CD4-positive, alpha-beta T cell (primary cell): ENCODE measurements at places on chromosomes 6 and 20. TPM values are rescaled to one million over a fixed set of nuclear protein-coding genes. Genes with fewer than 3 reads are reported as not detected.

DNA sequence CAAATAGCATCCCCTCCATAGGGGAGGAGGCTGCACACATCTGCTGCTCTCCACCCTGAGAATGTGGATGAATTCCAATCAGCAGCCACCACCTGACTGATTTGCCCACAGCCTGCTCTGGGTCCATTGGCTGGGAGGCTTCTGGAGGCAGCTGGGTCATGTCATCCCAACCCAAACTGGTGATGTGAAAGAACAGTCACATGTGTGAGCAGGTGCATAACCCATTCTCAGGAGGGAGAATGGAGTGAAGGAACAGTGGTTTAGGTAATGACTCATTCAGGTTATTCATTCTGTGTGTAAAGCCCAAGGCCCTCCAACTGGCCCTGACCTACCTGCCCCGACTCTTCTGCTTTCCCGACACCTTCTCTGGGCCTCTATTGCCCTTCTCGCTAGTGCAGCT is 90.9 kb upstream of the GCM1 start:
- H3K36me3 ChIP-seq, result no peaks in the 10 kb centered on the region
- DNase-seq, result no peak
- H3K27me3 ChIP-seq, result no peaks in the 10 kb centered on the region
- H3K4me3 ChIP-seq, result no peak overlapping the region
- H3K4me1 ChIP-seq, result peaks cover 16% of the 10 kb centered on the region

TUBB2B gene
- total RNA-seq, result not detected

- no peaks in the 10 kb centered on the region for H3K36me3 ChIP-seq
- H3K4me1 ChIP-seq, result no peaks in the 10 kb centered on the region
- H3K27me3 ChIP-seq, result no peaks in the 10 kb centered on the region
- no peak overlapping the region for H3K4me3 ChIP-seq
Measured at GRCh38 chr6:64782877-64783276, 924.1 kb downstream of the EYS start.

CRISP3 gene
- not detected for total RNA-seq

DNA sequence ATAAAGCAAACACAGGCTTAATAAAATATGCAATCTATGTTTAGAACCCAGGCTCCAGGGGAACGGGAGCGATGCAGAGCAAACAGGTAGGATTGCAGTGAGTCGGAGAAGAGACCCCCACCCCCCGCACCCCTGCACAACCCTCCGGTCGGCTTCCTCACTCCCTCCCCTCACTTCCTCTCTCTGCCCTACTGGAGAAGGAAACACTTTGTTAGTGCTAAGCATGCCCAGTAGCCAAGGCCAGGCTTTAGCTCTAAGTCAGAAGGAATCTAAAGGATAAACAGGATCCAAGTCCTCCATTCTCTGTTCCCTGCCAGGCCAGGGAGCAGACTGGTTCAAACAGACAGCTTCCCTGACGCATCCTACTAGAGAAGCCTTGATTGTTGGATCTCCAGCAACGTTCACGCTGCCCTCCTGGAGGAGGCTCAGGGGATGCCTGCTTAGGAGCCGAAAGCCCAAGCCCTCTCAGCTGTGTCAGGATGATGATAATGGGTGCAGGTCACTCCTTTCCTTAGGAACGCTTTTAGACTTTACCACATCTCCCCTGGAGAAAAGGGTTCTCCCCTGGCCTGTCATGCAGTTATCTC is 14.7 kb downstream of the FOXQ1 start:
- H3K27me3 ChIP-seq, result peaks cover 14% of the 10 kb centered on the region
- no peak overlapping the region for H3K4me3 ChIP-seq
- DNase-seq, result no peak
- no peaks in the 10 kb centered on the region for H3K36me3 ChIP-seq
- H3K27ac ChIP-seq, result no peak overlapping the region
- no peaks in the 10 kb centered on the region for H3K4me1 ChIP-seq

FAM209B gene
- total RNA-seq, result 3.1 TPM

DDR1 gene
- total RNA-seq, result 6.5 TPM

ZBTB12 gene
- 0.33 TPM for total RNA-seq

- H3K4me3 ChIP-seq, result no peak overlapping the region
- H3K27me3 ChIP-seq, result no peaks in the 10 kb centered on the region
- no peak overlapping the region for H3K27ac ChIP-seq
Measured at GRCh38 chr6:105489216-105489530, 86.3 kb upstream of the PREP start.

SIRPB1 gene
- total RNA-seq, result 8.6 TPM

DNA sequence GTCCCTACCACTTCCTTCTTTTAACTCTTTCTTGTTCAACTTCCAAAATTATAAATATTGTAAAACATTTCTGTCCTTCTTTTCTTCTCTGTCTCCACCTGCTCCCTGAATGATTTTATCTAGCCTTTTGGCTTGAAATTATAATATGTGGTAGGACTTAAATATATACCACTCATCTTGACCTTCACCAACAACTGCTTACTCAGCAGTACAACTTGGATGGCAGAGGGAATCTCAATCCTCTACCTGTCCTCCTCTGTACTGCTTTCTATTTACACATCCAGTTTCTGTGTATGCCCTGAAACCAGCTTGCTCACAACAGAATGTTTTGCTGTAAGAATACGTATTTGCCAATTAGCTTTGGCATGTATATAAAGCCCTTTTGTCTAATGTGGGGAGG is 1392.5 kb downstream of the EPHA7 start:
- H3K27me3 ChIP-seq, result no peaks in the 10 kb centered on the region
- no peak overlapping the region for H3K4me3 ChIP-seq
- no peak overlapping the region for H3K27ac ChIP-seq
- DNase-seq, result no peak
- no peaks in the 10 kb centered on the region for H3K36me3 ChIP-seq
- H3K4me1 ChIP-seq, result no peaks in the 10 kb centered on the region

HEY2 gene
- total RNA-seq, result 0.08 TPM

RAET1L gene
- total RNA-seq, result not detected

DNA sequence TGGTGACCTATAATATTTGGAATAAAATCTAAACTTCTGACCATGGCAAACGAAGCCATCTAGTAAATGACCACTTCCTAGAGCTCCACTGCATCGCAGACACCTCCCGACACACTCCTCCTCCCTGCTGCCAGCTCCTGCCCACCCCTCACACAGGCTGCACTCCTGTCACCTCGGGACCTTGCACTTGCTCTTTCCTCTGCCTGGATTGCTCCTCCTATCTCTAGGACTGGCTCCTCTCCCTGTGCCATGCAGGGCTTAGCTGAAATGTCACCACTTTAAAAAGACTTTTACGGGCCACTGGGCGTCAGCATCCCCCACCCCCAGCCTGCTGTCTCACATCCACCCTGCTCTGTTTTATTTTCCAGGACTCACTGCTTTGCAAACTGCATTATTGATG is 87.6 kb upstream of the MC3R start:
- no peak overlapping the region for H3K27ac ChIP-seq
- H3K36me3 ChIP-seq, result no peaks in the 10 kb centered on the region
- no peaks in the 10 kb centered on the region for H3K27me3 ChIP-seq
- no peak for DNase-seq

DNA sequence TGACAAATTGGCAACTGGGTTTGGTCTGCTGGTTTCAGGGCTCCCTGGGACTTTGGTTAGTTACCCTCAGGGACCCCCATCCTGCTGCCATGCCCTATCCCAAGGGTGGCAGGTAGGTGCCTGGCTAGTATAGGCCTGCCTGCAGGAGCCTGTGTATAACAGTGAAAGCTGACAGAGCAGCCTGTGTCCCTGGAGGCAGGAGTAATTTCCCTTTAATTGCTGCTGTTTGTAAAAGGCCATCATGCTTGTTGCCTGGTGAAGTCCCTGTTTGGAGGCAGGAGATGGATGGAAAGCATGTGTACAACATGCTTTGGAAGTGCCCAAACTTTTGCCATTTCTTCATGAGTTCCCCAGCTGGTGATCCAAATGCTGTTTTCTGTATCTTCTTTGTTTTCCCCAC is 30.1 kb downstream of the CMTR1 start:
- no peak for DNase-seq
- no peaks in the 10 kb centered on the region for H3K27me3 ChIP-seq
- no peaks in the 10 kb centered on the region for H3K4me1 ChIP-seq

ELOVL4 gene
- total RNA-seq, result 1.0 TPM

- H3K4me1 ChIP-seq, result peaks cover 6% of the 10 kb centered on the region
- H3K36me3 ChIP-seq, result peaks cover 27% of the 10 kb centered on the region
- DNase-seq, result no peak
- no peak overlapping the region for H3K4me3 ChIP-seq
Measured at GRCh38 chr6:134165561-134166201, 113.3 kb upstream of the SLC2A12 start.

SLC35B2 gene
- total RNA-seq, result 7.0 TPM

OPRL1 gene
- total RNA-seq, result 1.2 TPM

DNA sequence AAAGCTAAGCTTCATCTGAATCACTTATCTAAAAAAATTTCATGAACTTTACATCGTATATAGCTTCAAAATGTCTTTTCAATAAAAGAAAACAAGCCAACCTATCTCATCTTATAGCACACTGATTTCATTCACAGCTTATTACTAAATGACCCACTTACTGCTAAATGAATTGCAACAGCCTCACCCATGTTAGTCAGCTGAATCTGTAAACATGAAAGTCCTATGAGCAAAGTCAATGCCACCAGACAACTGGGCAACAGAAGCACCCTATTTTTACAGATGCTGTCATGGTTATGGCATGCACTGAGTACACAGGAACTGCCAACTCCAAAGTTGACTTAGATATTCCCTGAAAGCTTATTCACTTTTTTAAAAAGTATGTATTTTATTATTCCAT is 41.2 kb upstream of the DST start:
- no peaks in the 10 kb centered on the region for H3K36me3 ChIP-seq
- no peak for DNase-seq
- H3K27ac ChIP-seq, result no peak overlapping the region
- no peaks in the 10 kb centered on the region for H3K4me1 ChIP-seq
- no peaks in the 10 kb centered on the region for H3K27me3 ChIP-seq

SLC26A8 gene
- not detected for total RNA-seq

- no peaks in the 10 kb centered on the region for H3K36me3 ChIP-seq
- no peak overlapping the region for H3K27ac ChIP-seq
- H3K27me3 ChIP-seq, result no peaks in the 10 kb centered on the region
- no peaks in the 10 kb centered on the region for H3K4me1 ChIP-seq
Measured at GRCh38 chr6:101799531-101799930, 406.0 kb downstream of the GRIK2 start.

- DNase-seq, result no peak
- no peaks in the 10 kb centered on the region for H3K27me3 ChIP-seq
- H3K36me3 ChIP-seq, result no peaks in the 10 kb centered on the region
- no peak overlapping the region for H3K27ac ChIP-seq
- no peak overlapping the region for H3K4me3 ChIP-seq
Measured at GRCh38 chr6:82614518-82614917, 250.9 kb downstream of the TPBG start.

- no peaks in the 10 kb centered on the region for H3K36me3 ChIP-seq
- no peak overlapping the region for H3K27ac ChIP-seq
- H3K4me1 ChIP-seq, result no peaks in the 10 kb centered on the region
- no peak for DNase-seq
Measured at GRCh38 chr6:50549026-50549425, 164.3 kb upstream of the TFAP2D start.

DNA sequence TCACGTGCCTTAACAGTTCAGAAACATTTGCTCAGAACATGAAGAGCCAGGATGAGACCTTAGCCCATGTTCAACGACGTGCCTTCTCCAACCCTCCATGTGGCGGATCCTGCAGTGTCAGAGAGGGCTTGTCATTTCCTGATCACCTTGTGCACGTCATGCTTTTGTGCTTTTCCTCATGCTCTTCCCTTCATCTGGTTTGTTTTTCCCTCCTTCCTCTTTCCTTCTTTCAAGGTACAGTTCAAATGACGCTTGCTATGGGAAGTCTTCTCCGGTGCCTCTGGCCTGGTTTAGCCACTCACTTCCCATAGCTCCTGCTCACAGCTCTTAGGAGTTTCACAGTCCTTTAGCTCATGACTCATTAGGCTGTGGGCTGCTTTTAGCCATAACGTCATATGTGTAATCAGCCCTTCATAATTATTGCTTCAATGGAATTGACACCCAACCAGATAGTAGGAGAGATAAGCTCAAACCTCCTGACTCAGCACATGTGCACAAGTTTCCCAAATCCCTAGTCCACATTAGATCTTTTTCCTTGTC is 102.7 kb upstream of the CNKSR3 start:
- no peaks in the 10 kb centered on the region for H3K4me1 ChIP-seq
- no peaks in the 10 kb centered on the region for H3K27me3 ChIP-seq
- no peak overlapping the region for H3K27ac ChIP-seq
- no peak for DNase-seq
- H3K4me3 ChIP-seq, result no peak overlapping the region
- H3K36me3 ChIP-seq, result no peaks in the 10 kb centered on the region

CEP250 gene
- total RNA-seq, result 33.1 TPM

CTCFL gene
- not detected for total RNA-seq

- no peaks in the 10 kb centered on the region for H3K4me1 ChIP-seq
- no peaks in the 10 kb centered on the region for H3K27me3 ChIP-seq
- no peak overlapping the region for H3K27ac ChIP-seq
- no peak for DNase-seq
- H3K4me3 ChIP-seq, result no peak overlapping the region
- no peaks in the 10 kb centered on the region for H3K36me3 ChIP-seq
Measured at GRCh38 chr6:147406783-147407182, 101.7 kb upstream of the SAMD5 start.

RAB44 gene
- total RNA-seq, result 0.22 TPM

- no peaks in the 10 kb centered on the region for H3K36me3 ChIP-seq
- H3K27ac ChIP-seq, result no peak overlapping the region
- no peaks in the 10 kb centered on the region for H3K4me1 ChIP-seq
- no peak overlapping the region for H3K4me3 ChIP-seq
- no peak for DNase-seq
- H3K27me3 ChIP-seq, result no peaks in the 10 kb centered on the region
Measured at GRCh38 chr6:7033202-7033601, 74.6 kb upstream of the RREB1 start.

DNA sequence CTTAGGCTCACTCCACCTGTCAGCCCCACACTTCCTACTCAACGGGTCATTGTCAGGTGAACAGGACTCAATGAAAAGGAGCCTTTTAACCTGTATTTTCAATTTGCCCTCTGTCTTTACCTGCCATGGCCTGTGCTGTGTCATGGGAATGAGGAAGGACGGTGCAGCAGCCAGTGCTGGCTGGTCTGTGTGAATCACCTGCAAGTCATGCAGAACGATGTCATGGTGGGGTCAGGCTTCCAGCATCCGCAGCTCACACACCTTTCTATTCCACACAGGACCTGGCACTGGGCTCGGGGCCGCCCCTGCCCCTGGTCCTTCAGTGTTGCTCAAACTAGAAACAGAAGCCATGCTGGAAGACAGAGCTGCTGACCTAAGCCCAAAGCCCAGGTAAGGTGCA is 188.7 kb upstream of the GMDS start:
- no peaks in the 10 kb centered on the region for H3K27me3 ChIP-seq
- H3K4me1 ChIP-seq, result no peaks in the 10 kb centered on the region
- H3K36me3 ChIP-seq, result no peaks in the 10 kb centered on the region
- DNase-seq, result no peak
- no peak overlapping the region for H3K4me3 ChIP-seq
- H3K27ac ChIP-seq, result no peak overlapping the region

TFAP2D gene
- total RNA-seq, result not detected

DNA sequence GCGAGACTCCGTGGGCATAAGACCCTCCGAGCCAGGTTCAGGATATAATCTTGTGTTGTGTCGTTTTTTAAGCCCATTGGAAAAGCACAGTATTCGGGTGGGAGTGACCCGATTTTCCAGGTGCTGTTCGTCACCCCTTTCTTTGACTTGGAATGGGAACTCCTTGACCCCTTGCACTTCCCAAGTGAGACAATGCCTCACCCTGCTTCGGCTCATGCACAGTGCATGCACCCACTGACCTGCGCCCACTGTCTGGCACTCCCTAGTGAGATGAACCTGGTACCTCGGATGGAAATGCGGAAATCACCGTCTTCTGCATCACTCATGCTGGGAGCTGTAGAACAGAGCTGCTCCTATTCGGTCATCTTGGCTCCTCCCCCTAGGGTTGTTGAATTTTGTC is 307.7 kb upstream of the DEFB115 start:
- H3K27ac ChIP-seq, result no peak overlapping the region
- H3K27me3 ChIP-seq, result no peaks in the 10 kb centered on the region
- no peaks in the 10 kb centered on the region for H3K4me1 ChIP-seq
- H3K4me3 ChIP-seq, result no peak overlapping the region
- H3K36me3 ChIP-seq, result no peaks in the 10 kb centered on the region
- DNase-seq, result no peak
